Left lung (tissue), 14 donors: ENCODE measurements at places on chromosomes 12 and 14. TPM values are rescaled to one million over a fixed set of nuclear protein-coding genes. Genes with fewer than 3 reads are reported as not detected.

The SLC17A8 gene
- 2.3 TPM for polyA plus RNA-seq

DNA sequence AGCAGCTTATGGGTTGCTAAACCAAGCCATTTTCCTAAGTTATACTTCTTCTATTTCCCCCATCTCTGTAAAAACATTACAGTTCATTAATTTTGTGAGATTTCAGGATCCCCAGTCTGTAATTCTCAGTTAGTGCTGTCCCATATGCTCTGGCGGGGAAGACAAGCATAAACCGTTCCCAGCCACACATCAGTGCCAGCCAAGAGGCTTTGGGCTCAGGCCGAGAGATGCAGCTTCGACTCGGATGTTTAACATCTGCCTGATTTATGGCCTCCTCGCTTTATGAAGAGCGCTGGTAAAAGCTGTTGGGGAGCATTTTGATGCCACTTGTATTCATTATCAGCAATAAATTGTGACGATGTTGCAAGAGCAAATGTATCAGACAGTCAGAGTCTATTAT lies 349.1 kb upstream of the CCDC196 start:
- H3K4me3 ChIP-seq, result no peak overlapping the region
- no peaks in the 10 kb centered on the region for H3K36me3 ChIP-seq
- H3K4me1 ChIP-seq, result no peaks in the 10 kb centered on the region
- H3K27ac ChIP-seq, result no peak overlapping the region

GRCh38 chr14:65228956-65229747 lies 126.8 kb upstream of the MAX start:
- H3K4me1 ChIP-seq, result peaks cover 6% of the 10 kb centered on the region
- no peak for DNase-seq
- H3K4me3 ChIP-seq, result peak overlapping the region; percentile 33

- no peak overlapping the region for H3K27ac ChIP-seq
- H3K4me3 ChIP-seq, result no peak overlapping the region
- no peak for DNase-seq
- peaks cover 9% of the 10 kb centered on the region for H3K4me1 ChIP-seq
- H3K36me3 ChIP-seq, result no peaks in the 10 kb centered on the region
These were observed 13.1 kb upstream of the SIVA1 start for GRCh38 chr14:104739546-104740516.

GRCh38 chr12:43115441-43116160 lies 436.4 kb downstream of the ADAMTS20 start:
- no peak overlapping the region for H3K4me3 ChIP-seq
- no peaks in the 10 kb centered on the region for H3K4me1 ChIP-seq
- H3K27ac ChIP-seq, result no peak overlapping the region
- H3K27me3 ChIP-seq, result no peaks in the 10 kb centered on the region
- DNase-seq, result no peak

- no peaks in the 10 kb centered on the region for H3K36me3 ChIP-seq
- H3K27me3 ChIP-seq, result no peaks in the 10 kb centered on the region
- DNase-seq, result no peak
- H3K27ac ChIP-seq, result no peak overlapping the region
- H3K4me1 ChIP-seq, result no peaks in the 10 kb centered on the region
These were observed 22.7 kb downstream of the SNRPF start for GRCh38 chr12:95881331-95881955.

DNA sequence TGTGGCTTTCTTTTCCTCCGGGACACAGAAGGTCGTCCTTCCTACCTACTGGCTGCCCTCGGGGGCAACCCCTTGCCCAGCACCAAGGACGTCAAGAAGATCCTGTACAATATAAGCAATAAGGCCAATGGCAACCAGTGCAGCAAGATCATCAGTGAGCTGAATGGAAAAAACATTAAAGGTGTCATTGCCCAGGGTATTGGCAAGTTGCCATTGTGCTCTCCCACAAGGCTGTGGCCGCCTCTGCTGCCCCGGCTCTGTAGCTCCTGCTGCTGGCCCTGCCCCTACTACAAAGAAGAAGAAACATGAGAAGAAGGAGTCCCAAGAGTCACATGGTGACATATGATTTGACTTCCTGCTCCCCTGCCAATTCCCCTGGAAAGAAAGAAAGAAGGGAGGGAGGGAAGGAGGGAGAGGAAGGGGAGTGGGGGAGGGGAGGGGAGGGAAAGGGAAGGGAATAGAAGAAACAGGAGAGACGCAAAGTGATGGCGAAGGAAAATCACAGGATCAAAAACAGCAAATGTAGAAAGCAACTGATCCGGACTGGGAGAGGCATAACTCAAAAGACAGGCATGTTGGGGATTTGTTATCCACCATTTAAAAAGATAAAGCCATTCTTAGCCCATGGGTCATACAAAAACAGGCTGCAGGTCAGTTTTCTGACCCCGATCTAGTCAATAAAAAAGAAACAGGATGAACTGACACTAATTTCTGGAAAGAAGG lies 61.3 kb upstream of the RESF1 start:
- no peaks in the 10 kb centered on the region for H3K27me3 ChIP-seq
- H3K4me3 ChIP-seq, result no peak overlapping the region
- H3K36me3 ChIP-seq, result no peaks in the 10 kb centered on the region

The ANG gene
- polyA plus RNA-seq, result 7.7 TPM

GRCh38 chr12:63823040-63823439 lies 21.5 kb upstream of the SRGAP1 start:
- peaks cover 11% of the 10 kb centered on the region for H3K27me3 ChIP-seq
- no peak overlapping the region for H3K27ac ChIP-seq
- no peaks in the 10 kb centered on the region for H3K4me1 ChIP-seq
- H3K36me3 ChIP-seq, result no peaks in the 10 kb centered on the region
- no peak overlapping the region for H3K4me3 ChIP-seq
- DNase-seq, result no peak

DNA sequence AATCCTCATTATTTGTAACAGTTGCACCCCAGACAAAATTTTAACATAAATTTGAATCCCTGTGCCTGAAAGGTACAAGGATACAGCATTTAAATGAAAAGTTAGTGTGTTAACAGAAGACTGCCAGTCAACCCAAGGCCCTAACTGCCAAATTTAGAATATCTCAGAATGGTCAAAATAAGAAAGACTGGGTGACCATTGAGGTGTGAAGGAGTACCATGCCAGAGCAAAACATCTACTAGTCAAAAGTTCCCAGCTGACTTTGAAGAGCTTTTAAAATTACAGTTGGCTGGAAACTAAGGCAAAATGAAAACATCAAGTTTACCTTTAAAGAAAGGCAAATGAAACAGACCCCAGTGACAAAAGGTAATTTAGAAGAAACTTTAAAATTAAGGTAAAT lies 18.4 kb downstream of the SAV1 start:
- H3K27me3 ChIP-seq, result no peaks in the 10 kb centered on the region
- H3K36me3 ChIP-seq, result no peaks in the 10 kb centered on the region
- no peak for DNase-seq

- peak; percentile 67 for DNase-seq
- no peak overlapping the region for H3K27ac ChIP-seq
- H3K4me1 ChIP-seq, result no peaks in the 10 kb centered on the region
- H3K27me3 ChIP-seq, result peaks cover 72% of the 10 kb centered on the region
These were observed 3.3 kb upstream of the NTF3 start for GRCh38 chr12:5428332-5429221.

DNA sequence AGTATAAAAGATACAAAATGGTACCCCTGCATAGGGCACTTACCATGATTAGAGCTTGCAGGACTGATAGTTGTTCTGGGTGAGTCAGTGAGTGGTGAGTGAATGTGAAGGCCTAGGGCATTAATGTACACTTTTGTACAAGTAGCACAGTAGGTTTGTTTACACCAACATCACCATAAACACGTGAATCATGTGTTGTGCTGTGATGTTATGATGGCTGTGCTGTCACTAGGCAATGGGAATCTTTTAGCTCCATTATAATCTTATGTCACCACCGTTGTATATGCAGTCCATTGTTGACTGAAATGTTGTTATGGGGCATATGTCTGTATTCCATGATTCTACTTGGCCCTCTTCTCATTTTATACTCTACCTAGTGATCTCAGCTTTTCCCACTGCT lies 11.8 kb downstream of the NUBPL start:
- no peaks in the 10 kb centered on the region for H3K36me3 ChIP-seq
- H3K4me3 ChIP-seq, result no peak overlapping the region
- H3K27me3 ChIP-seq, result no peaks in the 10 kb centered on the region

The LRFN5 gene
- 5.0 TPM for polyA plus RNA-seq

DNA sequence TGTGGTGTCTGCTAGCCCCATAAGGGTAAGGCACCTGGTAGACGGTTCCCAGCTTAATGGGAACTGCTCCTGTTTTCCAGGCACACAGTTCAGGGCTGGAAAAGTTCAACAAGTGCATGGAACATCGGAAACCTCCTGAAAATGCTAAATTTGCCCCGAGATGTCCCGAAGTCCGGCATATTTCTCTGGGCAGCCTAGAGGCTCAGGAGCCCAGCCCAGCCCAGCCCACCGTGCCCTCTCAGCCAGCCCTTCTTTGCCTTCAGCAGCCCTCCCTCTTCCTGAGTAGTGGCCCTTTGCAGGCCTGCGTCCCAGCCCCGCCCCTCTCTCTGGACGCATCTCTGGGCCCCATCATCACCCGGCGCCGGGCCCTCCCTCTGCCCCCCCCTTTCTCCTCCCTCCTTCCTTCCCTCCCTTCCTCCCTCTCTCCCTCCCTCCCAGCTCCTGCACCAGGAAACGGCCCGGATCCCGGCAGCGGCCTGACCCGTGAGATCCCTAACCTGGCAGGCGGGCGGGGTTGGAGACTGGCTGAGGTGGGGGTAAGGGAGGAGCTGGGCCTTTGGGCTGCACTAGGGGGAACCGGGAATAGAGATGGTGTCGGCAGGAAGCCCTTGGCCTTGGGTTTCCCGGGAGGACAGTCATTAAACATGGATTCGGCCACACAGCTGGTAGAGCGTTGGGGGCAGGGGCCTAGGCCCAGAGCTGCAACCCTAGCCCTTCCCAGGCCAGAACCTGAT lies at the start of gene BCL2L2:
Gene BCL2L2 (plus strand): TSS at position 422 of the 734 bp plus-strand sequence. CDS start 935 bp downstream, outside the sequence.
- peaks cover 25% of the 10 kb centered on the region for H3K36me3 ChIP-seq
- peak within 1 kb of the TSS; percentile 85 for H3K4me3 ChIP-seq
- DNase-seq, result peak; percentile 94
- H3K4me1 ChIP-seq, result peaks cover 41% of the 10 kb centered on the region

DNA sequence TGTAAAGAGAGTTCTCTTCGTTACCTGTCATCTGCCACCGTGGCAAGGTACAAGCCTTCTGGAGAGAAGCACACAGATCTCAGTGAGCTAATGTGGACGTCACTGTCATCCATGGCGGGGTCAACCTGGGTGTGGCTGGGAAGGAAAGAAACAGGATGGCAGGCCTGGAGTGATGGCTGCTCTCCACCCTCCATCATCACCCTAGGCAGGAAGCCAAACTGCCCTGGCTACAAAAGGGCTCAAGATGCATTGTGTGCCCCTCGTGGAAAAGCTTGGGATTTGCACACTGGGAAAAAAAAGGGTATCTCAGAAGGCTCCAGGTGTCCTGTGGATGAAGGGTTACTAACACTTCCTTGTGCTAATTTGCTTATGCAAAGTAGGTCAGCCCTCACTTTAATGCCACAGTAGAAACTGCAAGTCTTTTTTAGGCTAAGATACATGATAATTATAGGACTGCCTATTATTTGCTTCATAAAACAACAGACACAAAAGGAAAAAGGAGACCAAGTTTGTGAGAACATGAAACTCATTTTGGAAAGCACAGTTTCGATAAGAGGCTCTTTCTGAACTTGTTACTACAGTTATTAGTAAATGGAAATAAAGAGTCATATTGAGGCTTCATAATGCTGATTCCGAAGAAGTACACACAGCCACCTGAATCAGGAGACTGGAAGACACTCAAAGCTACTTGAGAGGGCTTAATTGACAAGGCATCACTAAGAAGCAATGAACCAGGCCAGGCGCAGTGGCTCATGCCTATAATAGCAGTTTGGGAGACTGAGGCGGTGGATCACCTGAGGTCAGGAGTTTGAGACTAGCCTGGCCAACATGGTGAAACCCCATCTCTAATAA lies 18.9 kb downstream of the RFC5 start:
- DNase-seq, result no peak
- H3K27me3 ChIP-seq, result no peaks in the 10 kb centered on the region
- H3K27ac ChIP-seq, result no peak overlapping the region
- H3K4me3 ChIP-seq, result no peak overlapping the region

DNA sequence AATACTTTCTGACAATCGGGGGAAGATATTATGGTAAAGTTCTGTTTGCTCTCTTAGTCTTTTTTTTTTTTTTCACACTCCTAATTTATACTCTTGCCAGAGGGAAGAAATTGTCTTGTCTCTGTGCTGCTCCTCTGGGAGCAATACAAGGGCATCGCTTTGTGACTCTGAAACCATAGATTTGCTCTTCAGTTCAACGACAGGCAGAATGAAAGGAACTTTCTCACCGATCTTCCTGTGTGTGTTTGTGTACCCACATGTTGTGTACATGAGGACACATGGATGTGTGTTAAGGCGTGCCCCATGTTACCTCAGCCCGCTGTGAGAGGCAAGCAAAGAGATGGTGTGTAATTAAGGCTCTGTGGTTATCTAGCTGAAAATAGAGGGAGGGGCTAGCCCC lies 457.6 kb downstream of the EGLN3 start:
- no peaks in the 10 kb centered on the region for H3K36me3 ChIP-seq
- H3K27ac ChIP-seq, result no peak overlapping the region
- H3K4me3 ChIP-seq, result no peak overlapping the region

The CLEC2B gene
- polyA plus RNA-seq, result 24.8 TPM

GRCh38 chr14:61733972-61734371 lies 28.2 kb upstream of the SNAPC1 start:
- no peaks in the 10 kb centered on the region for H3K27me3 ChIP-seq
- H3K36me3 ChIP-seq, result peaks cover 100% of the 10 kb centered on the region
- no peak for DNase-seq

The RBM19 gene
- 30.8 TPM for polyA plus RNA-seq

- H3K27ac ChIP-seq, result no peak overlapping the region
- no peak overlapping the region for H3K4me3 ChIP-seq
- H3K27me3 ChIP-seq, result peaks cover 7% of the 10 kb centered on the region
- no peak for DNase-seq
- H3K36me3 ChIP-seq, result no peaks in the 10 kb centered on the region
These were observed 124.1 kb downstream of the ESRRB start for GRCh38 chr14:76500011-76500410.

The LBHD2 gene
- polyA plus RNA-seq, result not detected

DNA sequence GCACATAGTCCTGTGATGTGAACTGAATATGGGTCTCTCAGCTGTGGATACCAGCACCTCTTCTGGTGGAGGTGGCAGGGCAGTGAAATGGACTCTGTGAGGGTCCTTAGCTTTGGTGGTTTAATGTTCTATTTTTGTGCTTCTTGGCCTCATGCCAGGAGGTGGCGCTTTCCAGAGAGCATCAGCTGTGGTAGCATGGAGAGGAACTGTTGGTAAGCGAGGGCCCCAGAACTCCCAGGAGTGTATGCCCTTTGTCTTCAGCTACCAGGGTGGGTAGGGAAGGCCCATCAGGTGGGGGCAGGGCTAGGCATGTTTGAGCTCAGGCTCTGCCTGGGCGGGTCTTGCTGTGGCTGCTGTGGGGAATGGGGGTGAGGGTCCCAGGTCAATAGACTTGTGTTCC lies 241.7 kb downstream of the AEBP2 start:
- H3K4me1 ChIP-seq, result no peaks in the 10 kb centered on the region
- DNase-seq, result no peak
- no peak overlapping the region for H3K4me3 ChIP-seq
- no peaks in the 10 kb centered on the region for H3K27me3 ChIP-seq
- no peak overlapping the region for H3K27ac ChIP-seq

The ABCD2 gene
- polyA plus RNA-seq, result 0.08 TPM

GRCh38 chr12:12558291-12558690 lies 4.4 kb downstream of the DUSP16 start:
- peak overlapping the region; percentile 62 for H3K4me3 ChIP-seq

The BCL11B gene
- 3.6 TPM for polyA plus RNA-seq

GRCh38 chr14:60163693-60164092 lies 1.5 kb downstream of the DHRS7 start:
- H3K4me1 ChIP-seq, result no peaks in the 10 kb centered on the region
- no peak for DNase-seq
- H3K36me3 ChIP-seq, result no peaks in the 10 kb centered on the region
- H3K27ac ChIP-seq, result no peak overlapping the region
- H3K4me3 ChIP-seq, result peak overlapping the region; percentile 67

The FGF6 gene
- not detected for polyA plus RNA-seq
